Dorsolateral prefrontal cortex (tissue), 122 donors: ENCODE measurements at places on chromosomes 6 and 20.

GRCh38 chr6:158934157-158934556, 65.8 kb downstream of the RSPH3 start:
- DNase-seq = no peak

- DNase-seq = no peak
These were observed 586.6 kb upstream of the BTBD3 start for GRCh38 chr20:11331096-11331495.

- DNase-seq = no peak
These were observed 231.1 kb upstream of the ZNF217 start for GRCh38 chr20:53824779-53825178.

DNA sequence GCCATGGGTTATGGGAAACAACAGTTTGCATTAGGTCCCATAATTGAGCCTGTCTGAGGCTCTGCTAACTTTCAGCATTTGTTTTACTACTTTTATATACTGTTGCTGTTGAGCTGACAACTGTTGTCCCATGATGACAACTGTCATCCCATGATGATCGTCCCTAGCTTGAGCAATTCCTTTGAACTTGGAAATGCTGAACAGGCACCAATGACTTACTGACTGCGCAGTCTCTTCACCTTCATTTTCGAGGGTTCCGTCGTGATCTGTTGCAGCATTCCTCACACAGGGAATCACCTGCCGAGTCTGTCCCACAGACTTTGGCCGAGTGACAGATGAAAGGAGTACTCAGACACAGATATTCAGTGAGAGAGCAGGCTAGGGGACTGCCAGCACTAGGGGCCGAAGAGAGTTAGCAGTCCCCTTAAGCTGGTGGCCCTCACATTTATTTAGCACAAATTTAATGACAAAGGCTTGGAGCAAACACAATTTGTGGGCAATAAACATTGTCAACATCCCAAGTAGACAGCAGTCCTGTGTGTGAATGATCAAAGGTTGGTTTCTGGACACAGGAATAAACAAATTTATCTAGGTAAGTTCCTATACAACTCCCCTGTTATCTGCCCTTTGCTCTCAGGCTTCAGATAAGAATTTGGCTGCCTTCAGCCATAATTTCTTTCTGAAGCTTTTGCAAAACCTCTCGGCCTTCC, 10.0 kb upstream of the TBC1D20 start:
- DNase-seq = no peak

- DNase-seq = no peak
These were observed 28.3 kb downstream of the SMPDL3A start for GRCh38 chr6:122817358-122817757.

DNA sequence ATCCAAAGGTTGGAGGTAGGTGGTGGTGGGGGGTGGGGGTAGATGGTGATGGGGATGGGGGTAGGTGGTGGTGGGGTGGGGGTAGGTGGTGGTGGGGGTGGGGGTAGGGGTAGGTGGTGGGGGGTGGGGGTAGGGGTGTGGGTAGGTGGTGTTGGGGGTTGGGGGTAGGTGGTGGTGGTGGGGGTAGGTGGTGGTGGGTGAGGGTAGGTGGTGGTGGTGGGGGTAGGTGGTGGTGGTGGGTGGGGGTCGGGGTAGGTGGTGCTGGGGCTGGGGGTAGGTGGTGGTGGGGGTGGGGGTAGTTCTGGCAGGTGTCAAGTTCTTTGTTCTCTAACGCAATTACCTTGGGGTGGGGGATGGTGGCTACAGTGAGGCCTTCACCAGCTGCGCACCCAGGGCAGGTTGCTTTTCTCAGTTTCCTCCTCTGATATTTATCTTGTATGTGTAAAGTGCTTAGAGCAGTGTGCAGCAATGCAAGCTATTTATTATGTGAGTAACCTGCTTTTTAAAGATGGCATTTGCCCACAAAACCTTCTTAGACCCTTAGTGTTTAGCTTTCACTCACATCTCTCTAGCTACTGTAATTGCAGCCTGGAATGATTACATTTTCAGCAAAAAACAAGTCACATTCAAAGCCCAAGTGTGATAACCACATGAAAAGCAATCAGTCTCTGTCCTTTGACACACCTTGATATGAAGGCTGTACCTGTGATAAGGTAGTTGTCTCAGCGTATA, 8.2 kb upstream of the CCDC167 start:
- DNase-seq = no peak

DNA sequence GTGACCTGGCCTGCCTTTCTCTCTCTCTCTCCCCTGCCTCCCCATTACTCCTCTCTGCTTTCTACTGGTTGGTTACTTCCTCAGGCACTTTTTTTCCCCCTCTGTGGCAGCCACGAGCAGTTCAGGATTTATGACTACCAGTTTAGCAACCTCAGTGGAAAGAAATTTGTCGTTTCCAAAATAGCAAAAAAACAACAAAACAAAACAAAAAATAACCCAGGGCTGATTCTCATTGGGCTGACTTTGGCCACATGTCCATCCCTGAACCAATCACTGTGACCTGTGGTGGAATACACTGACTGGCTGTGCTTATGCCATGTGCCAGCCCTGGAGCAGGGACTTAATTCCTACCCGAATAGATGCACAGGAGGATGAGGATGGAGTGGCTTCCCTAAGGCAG, 137.4 kb downstream of the TFAP2C start:
- no peak for DNase-seq

GRCh38 chr6:14464055-14464454, 346.5 kb downstream of the CD83 start:
- peak; percentile 20 for DNase-seq

GRCh38 chr6:16907991-16908390, 146.7 kb upstream of the ATXN1 start:
- DNase-seq = no peak

GRCh38 chr6:56570413-56571359, 72.0 kb downstream of the DST start:
- no peak for DNase-seq
